ENCODE measurements at places on chromosomes 5 and 9.

DNA sequence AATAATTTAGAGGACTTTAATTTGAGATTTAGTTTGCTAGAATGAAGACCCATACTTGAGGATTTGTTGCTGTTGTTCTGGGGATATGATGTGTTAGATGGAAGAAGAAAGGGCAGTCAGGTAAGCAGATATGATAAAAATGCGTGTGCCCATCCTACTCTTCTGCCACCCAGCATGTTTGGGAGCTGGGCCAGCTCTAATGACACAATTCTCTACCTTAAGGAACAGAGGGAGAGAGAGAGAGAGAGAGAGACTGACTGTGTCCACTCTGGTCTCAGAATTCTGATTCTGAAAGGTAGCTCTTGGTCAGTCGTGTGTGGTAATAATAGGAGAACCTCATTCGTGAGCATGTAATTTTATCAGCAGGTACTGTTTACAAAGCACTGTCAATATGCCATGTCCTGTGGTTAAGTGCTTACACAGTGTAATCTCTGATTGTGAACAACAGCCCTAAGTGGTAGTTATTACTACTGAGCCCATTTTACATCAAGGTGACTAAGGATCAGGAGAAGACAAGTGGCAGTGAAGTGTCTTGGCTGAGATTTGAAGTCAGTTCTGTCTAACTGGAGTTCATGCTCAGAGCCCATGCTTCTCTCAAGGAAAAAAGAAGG is 307.4 kb upstream of the SEMA6A start:
- DNase-seq = no peak

GRCh38 chr5:142388696-142389095 is 63.9 kb upstream of the SPRY4 start:
- DNase-seq = no peak

DNA sequence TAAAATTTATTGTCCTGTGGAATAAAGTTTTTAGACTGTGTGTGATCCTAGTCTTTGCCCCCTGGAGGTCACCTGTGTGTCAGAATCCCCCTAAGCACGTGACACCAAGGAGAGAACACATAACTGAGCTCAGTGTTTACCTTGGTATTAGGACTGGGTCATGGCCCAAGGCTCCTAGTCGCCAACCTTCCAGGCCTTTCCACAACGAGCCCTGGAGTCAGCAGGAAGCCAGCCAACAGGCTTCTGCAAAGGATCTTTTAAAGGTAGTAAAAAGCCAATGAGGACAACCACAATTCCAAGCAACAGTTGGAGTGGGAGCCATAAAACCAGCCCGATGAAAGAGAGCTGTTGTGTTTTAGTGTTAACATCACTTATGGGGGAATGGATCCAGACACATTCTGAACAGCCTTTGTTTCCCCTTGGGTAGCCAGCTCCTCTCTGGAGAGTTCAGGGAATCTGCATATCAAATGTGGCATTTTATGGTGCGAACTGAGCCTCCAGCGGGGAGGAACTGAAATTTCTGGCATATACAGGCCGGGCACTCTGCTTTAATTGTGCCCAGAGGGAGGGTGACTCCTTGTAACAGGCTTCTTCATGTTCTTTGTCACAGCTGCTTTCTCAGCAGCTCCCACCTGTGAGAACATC is 239.9 kb downstream of the FSTL4 start:
- no peak for DNase-seq

DNA sequence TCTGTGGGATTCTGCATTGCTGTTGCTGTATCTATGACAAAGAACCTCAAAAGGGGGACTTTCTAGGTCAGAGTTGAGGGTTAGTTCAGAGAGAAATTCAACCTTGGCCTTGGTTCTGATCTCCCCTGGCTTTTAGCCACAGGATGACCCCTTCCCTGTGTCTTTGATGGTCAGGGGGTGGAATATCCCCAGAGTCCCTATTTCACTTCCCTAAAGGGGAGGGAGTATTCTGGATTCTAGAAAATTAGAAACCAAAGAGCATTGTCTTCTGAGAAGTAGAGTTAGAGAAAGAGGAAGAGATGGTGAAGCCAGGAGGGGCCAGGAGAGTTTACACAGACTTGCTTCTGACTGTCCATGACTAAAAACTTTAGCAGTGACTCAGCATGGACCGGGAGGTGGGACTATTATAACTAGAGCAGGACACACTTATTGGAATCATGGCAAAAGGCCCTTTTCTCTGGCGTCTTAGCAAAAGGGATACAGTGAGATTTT is 56.2 kb upstream of the LPAR1 start:
- no peak for DNase-seq

GRCh38 chr5:41747301-41747700 is 122.9 kb downstream of the OXCT1 start:
- no peak for DNase-seq

DNA sequence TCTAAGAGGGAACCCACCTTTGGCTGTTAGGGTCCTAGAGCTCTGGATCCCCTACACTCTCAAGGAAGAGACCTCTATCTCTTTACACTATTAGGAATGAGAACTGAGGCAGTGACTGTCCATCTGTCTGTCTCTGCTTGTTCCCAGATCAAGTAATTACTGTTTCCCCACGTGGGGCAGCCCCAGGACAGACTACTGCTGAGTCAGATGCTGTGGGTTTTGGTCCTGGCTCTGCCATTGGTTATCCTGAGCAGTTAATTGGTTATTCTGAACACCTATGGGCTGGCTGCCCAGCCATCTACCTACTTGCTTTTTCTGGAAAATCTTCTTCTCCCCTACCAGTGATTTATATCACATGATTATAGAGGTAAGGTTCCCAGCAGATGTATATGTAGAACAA is 33.3 kb downstream of the FBXO10 start:
- no peak for DNase-seq

- DNase-seq = no peak
Measured at GRCh38 chr5:766666-767431, 17.7 kb downstream of the ZDHHC11B start.

- DNase-seq = no peak
Measured at GRCh38 chr5:146620031-146620668, 104.2 kb upstream of the GPR151 start.
